ENCODE measurements at places on chromosomes 3 and 15.

DNA sequence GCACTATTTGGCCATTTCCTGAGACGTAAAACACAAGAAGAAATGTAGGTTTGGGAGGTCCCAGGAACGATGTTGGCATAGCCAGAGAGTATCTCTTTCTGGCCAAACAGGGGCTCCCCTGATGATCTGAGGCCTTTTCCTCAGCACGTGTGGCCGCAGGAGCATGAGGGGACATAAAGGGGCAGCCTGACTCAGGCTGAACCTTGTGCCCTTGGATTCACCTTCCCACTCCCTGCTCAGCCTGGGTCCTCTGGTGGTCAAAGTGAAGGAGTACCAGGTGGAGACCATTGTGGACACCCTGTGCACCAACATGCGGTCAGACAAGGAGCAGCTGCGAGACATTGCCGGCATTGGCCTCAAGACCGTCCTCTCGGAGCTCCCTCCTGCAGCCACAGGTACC lies 10.6 kb downstream of the CAND2 start:
- DNase-seq: no peak

DNA sequence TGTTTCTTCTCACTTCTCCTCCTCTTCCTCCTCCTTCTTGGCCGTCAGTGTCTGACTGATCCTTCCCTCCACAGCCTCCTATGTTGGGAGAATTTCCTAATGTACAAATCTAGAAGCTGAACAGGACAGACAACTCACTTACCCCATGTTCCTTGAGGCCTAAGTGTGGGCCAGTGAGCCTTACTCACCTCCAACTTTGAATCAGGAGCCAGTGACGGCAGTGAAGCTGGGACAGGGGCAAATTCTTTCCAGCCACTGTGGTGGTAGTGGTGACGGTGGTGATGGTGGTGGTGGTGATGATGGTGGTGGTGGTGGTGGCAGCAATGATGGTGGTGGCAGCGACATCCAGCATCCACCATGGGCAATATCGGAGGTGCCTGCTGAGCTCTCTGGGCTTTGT lies 166.3 kb downstream of the FAM43A start:
- DNase-seq: no peak

DNA sequence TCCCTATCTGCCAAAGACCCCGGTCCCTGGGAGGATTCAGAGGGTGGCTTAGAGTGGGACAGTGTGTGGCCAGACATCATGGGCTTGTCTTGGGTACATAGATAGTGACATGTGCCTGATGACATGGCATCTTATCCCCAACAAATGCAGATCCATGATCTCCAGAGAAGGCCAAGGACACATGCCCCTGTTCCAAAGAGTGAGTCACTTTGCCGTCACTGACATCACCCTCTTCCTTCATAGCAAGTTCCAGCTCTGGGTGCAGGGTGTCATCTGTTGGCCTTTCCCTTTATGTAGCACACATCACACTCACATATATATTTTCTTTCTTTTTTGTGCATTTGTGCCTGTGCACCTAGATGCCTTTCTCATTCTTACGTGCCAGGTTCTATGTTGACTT lies 350.5 kb downstream of the LRTM1 start:
- DNase-seq: no peak

- DNase-seq: no peak
Observed at GRCh38 chr3:157581371-157581770, 78.2 kb upstream of the VEPH1 start.

- no peak for DNase-seq
Observed at GRCh38 chr3:172261054-172261453, 187.2 kb downstream of the GHSR start.

Data from HL-60 (cell line).